Upper lobe of left lung (tissue), 6 donors: ENCODE measurements at places on chromosomes 7 and 10.

GRCh38 chr10:43322769-43323168 is 48.7 kb upstream of the FXYD4 start:
- peak; percentile 95 for DNase-seq

DNA sequence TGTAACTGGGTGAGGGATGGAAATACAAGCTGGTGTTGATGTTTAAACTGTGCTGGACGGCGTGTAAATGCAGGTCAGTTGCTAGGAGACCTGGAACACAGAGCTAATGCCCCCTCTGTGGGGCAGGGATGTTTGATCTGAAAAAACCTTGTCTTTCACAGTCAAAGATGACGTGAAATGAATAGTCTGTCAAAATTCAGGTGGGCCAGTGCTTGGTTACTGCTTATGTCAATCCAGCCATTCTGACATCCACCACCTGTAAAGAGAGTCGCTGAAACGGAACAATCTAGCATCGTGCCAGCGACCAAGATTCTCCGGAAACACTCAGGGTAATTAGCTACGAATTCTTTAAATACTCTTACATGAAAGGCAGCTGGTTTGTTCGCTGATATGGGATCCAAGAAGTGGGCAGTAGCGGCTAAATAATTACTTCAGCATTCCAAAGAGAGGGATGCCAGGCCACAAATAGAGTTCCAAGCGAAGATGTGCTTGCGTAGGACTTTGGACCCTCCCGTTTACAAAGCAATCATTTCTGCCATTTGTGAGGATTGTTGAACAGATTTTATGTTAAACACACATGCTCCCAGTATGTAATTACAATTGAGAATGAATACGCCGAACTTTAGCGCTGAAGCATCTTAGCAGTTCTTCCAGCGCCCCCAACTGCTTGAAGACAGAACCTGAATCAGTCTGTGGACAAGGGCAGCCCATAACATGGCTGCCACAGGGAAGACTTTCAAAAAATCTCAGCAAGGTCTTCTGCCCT is 7.3 kb upstream of the ASB4 start:
- no peak for DNase-seq

- no peak for DNase-seq
These were observed 113.2 kb downstream of the CALCR start for GRCh38 chr7:93461350-93461749.

DNA sequence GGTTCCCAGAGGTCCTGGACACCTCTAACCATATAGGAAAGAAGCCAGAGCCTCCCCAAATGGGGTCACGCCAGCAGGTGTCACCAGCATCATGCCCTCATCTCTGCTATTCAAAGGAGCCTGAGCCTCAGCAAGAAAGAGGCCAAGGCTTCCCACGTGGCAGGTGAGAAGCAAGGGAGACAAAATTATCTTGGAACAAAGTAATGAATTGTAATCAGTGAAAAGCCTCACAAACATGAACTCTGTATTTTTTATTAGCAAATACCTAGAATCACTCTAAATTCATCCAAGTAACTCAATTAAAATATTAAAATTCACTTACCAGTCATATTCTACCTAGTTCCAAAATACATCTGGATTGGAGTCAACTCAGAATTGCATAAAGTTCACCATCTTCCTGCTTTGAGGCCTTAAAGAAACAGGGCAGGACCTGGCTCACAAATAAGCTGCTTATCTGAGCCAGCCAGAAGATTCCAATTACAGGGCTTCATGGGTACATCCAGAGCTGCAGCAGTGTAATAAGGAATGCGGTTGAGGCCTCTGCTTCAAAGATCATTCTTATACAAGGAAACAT is 68.7 kb downstream of the SGMS1 start:
- DNase-seq, result no peak

DNA sequence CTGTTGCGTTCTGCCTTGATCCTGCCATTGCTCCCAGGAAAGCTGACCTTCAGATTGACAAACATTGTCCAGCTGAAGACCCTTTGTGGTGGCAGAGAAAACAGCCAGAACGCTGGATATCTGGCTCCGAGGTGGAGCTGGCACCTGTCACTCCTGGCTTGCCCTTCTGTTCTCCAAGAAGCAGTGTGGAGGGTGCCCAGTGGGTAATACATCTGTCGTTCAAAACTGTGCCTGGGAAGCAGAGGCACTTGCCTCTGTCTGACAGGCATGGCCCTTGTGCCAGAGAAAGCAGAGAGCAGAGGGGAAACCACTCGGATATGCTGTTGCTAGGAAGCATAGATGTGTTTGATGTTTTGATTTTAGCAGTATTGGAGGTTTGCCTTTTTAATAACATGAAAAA is 231.4 kb downstream of the BMPER start:
- no peak for DNase-seq

- DNase-seq, result peak; percentile 46
These were observed 237.7 kb upstream of the TMEM72 start for GRCh38 chr10:44673245-44673983.

GRCh38 chr7:93949423-93949822 is 27.9 kb downstream of the GNG11 start:
- DNase-seq, result no peak

GRCh38 chr10:132166216-132166950 is 20.4 kb upstream of the DPYSL4 start:
- no peak for DNase-seq

GRCh38 chr10:22503315-22504088 is 158.2 kb downstream of the SPAG6 start:
- no peak for DNase-seq

DNA sequence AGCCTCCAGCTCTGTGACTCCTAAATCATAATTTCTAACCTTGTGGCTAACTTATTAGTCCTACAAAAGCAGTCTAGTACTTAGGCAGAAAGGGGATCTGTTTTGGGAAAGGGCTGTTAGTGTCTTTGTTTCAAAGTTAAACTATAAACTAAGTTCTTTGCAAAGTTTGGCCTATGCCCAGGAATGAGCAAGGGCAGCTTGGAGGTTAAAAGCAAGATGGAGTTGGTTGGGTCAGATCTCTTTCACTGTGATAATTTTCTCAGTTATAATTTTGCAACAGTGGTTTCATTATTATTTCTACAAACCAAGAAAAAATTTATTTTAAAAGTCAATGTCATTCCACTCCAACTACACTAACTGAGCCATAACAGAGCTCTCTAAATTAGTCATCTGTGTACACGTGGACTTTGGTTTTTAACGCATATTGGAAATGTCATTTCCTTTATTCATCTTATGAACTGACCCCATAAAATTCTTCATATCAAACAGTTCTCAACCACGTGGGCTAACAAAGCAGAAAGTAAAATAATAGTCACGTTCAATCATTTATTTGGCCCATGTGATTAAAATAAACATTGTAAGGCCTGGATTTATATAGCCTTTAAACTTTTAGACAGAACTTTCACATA is 143.2 kb upstream of the C7orf33 start:
- no peak for DNase-seq

- no peak for DNase-seq
These were observed 25.0 kb downstream of the PPP1R3C start for GRCh38 chr10:91607646-91608403.

DNA sequence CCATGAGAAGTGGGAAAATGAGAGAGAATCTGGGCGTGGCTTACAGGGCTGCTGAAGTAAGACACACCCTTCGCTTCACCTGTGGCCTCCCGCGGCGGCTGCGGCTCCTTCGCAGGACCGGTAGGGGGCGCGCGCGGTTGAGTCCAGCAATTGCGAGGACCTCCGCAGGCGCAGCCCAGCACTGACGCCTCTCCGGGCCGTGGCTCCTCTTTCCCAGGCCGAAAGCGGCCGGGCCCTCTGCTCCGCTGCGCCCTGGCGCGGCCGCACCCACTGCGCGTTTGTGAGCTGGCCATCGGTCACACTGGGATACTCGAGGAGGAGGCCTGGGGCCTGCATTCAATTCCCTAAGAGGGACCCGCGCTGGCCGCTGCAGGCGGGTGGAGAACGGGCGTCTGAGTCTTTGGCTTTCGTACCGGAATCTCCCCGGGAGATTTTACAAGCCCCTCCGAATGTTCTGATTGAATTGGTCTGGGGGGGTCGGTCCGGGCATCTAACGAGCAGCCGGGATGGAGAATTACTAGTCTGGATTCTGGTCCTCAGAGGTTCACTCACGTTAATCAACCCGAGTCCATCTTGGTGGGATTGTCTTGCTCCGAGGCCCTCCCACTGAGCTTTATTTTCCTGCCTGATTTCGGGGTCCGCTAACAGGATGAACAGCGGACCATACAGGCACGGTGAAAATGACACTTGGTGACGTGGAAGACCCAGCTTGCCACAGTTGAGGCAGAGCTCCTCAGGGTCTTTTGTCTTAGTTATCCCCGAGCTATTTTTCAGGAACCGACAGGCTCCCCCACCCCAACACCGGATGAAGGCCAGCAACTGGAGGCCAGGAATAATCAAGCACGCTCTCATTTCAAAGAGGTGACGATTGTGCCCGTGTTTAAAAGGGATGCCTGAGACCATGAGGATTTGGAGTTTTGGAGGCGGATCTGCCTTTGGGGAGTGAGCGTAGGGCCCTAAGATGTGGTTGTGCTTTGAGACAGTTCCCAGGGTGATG is at the start of gene LRRD1:
TSS of gene LRRD1 (minus strand) at position 215 of the 997 bp plus-strand sequence. CDS start 13,940 bp downstream, outside the sequence.
- DNase-seq, result peak; percentile 97

- no peak for DNase-seq
These were observed 160.7 kb upstream of the MKI67 start for GRCh38 chr10:128286762-128287500.

GRCh38 chr10:131694781-131695495 is 205.9 kb upstream of the PPP2R2D start:
- DNase-seq, result no peak

DNA sequence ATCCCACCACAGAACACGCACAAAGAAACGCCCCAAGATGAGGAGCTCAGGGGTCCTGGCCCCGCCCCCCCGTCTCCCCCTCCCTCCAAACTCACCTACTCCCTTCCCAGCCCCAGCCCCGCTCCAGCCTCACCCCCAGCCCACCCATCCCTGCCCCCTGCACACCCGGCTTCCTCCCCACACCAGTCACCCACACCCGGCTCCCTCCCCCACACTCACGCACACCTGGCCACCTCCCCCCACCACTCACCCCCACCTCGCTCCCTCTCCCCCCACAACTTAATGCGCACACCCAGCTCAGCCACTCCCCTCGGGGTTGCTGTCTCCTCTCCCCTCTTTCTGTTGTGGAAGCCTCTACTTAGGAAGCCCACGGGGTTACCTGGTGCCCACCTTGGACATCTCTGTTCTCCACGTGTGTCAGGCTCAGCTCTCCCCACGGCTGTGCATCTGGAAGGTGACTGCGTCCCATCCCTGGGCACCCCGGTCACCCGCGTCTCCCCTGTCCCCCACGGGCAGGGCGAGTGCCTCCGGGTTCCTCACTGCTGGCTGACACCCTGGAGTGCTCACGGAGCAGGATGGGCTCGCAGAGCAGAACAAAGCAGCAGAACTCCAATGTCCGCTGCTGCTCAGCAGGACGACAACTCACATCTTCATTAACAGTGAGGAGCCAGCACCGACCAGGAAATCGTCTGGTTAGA is 166.8 kb downstream of the USP6NL start:
- no peak for DNase-seq

DNA sequence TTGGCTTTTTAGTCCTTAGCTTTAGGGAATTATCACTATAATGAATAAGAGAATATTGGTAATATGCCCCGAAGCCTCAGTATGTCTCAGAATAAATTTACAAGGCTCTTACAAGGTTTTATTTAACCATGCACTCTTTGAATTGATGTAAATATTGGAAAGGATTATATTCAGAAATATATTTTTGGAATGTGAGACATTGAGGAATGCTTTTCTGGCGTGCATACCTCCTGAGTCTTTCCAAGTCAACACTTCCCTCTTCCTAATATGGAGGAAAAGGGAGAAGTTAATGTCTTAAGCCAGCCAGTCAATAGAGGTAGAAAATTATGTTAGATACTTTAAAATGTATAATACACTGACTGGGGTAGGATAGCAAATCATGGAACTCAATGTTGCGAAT is 1.2 kb upstream of the OR2F1 start:
- no peak for DNase-seq

DNA sequence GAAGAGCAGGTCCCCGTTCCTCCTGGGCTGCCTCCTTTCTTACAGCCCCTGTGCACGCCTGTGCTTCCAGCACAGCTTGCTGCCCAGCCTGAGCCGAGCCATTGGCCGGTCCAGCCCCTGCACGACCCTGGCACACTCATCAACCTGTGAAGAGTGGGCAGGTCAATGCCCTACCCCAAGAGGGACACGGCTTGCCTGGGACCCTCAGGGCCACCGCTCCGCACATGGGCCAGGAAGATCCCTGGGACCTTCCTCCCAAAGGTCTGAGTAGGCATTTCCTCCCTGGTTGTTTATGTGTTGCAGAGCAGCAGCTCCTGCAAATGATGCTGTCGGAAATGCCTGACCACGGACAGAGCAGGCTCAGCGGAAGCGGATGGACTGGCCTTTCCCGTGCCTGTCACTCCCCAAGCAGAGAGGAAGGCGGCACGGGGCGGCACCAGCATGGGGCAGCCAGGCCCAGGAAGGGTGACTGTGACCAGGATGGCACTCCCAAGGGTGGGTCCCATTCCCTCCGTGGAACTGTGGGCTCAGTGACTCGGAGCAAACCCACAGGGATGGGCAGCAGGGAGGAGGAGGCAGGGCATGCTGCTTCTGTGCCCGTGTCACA is 252.5 kb downstream of the TNS3 start:
- peak; percentile 49 for DNase-seq

GRCh38 chr7:155850001-155850436 is 37.8 kb upstream of the SHH start:
- DNase-seq, result no peak

GRCh38 chr7:158732494-158733219 is 28.1 kb upstream of the NCAPG2 start:
- DNase-seq, result no peak

DNA sequence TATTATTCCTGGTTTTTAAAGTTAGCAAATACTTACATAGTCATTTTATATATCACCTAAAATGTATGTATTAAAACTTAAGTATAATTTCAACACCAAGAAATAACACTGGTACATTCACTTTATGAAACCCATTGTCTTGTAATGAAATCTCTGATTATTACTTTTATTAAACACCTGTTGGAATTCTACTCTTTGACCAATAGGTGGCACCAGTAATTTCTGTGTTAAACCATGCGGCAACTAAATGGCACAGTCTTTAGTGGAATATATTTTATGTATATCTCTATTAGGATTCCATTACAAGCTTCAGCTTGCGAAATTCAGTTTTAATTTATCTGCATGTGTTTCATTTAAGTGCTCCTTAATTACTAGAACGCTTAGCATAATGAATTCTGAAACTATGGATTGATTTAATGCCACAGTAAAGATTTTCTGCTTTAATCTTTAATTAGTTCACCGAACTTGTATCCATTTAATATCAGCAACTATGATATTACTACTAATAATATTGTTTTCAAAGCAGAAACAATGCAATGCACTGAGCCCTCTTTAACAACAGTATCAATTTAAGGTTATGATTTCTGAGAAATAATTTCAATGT is 181.3 kb downstream of the MAGI2 start:
- no peak for DNase-seq

- no peak for DNase-seq
These were observed 105.5 kb downstream of the KCNMA1 start for GRCh38 chr10:77532068-77532467.

DNA sequence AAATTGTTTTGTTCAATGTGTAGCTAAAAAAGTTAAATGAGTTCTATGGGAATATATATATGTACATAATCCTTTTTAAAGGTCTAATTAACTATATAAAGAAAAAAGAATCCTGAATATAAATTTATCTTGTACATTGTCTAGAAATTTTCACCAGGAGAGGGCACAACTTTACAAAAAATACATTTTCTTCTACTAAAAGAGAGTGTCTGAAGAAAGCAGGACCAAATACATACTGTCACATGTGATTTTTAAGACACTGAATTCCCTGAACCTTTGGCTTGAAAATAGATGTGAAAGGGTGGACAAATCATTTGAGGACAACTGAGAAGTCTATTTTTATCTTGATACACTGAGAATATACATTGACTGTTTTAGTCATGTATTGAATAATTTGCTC is 204.3 kb downstream of the DGKB start:
- DNase-seq, result no peak
